ENCODE measurements at places on chromosomes 16 and 17. TPM values are rescaled to one million over a fixed set of nuclear protein-coding genes. Genes with fewer than 3 reads are reported as not detected.

The MYH13 gene
- polyA plus RNA-seq, result 0.30 TPM

- no peak for DNase-seq
These were observed 92.2 kb downstream of the IRX3 start for GRCh38 chr16:54194334-54194743.

The GINS2 gene
- polyA plus RNA-seq, result 20.9 TPM

The LPO gene
- polyA plus RNA-seq, result 0.09 TPM

The APPBP2 gene
- polyA plus RNA-seq, result 45.0 TPM

The ZG16B gene
- 0.43 TPM for polyA plus RNA-seq

DNA sequence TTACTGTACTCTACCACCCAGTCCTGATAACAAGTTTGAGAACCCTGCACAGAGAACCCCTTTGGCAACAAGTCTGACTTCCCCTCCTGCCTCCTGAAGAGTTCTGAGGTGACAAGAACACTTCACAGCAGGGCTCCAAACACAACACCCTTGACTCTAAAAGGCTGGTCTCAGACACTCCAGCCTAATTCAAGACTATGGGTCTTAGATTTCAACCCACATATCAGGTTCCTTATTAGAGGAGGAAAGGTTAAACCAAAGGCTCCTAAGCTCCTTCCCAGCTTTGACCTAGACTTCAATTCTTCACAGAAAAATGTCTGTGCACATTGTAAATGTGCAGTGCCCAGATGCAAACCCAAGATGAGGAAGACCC lies 23.0 kb downstream of the RANBP10 start:
- no peak for DNase-seq

DNA sequence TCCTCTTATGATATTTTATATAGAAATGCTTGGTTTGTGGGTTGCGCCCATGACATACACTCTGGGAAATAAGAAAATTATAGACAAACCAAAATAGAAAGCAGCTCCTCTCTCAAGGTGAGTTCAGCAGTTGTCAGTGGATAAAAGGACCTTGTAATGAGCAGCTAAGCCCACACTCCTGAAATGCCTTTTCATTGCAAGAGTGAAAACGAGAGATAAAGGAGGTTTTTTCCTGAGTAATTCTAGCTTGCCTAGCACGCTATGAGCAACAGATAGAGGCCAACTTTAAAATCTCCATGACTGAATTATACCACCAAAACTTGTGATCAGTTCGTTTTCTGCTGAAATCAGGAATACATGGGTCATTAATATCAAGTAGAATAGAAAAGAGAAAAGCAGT lies 261.8 kb upstream of the CACNG5 start:
- DNase-seq, result no peak

- DNase-seq, result no peak
These were observed 10.1 kb downstream of the AMZ2 start for GRCh38 chr17:68257934-68258333.

DNA sequence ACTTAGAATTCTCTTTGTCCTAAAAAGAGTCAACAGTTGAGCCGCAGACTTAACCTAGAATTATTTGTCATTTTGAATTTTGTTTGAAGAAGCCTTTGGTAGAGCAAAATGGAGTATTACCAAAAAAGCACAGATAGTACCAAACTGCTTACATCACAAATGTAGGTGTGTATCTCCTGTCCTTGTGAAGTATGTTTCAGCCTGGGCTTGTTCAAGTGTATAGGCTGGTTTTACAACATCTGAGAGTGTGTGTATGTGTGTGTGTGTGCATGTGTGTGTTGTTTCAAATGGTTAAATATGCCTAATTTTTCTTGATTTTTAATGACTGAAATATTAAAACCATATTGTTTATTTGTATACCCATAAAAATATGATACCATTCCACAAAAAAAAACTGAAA lies 188.7 kb upstream of the AXIN2 start:
- DNase-seq, result no peak

The OSGIN1 gene
- polyA plus RNA-seq, result 0.92 TPM

DNA sequence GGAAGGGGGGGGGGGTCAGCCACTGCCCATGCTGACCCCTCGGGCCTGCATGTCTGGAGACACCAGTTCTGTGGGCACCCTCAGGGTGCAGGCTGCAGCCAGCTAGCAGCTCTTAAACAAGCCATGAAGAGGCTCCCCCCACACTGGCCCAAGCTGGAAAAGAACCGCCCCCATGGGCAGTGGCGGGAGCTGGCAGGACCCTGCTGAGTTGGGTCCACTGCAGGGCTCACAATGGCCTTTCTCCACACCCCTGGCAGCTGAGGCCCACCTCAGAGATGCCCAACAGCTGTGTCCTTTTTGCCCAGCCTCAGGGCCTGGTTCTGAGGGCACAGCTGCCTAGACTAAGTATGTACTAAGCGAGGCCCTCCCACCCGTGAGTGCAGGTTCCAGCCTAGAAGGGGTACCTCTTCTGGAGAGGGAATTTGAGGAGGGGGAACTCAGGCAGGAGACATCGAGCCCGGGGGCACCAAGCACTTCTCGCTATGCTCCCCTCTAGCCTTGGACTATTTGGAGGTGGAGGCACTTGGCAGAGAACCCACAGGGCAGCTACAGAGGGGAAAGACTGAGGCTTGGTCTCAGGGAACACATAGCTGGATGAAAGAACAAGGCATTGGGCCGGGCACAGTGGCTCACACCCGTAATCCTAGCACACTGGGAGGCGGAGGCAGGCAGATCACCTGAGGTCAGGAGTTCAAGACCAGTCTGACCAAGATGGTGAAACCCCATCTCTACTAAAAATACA lies 3.2 kb downstream of the THRA start:
- no peak for DNase-seq

The KRTAP1-1 gene
- polyA plus RNA-seq, result not detected

The FSCN2 gene
- polyA plus RNA-seq, result 2.5 TPM

DNA sequence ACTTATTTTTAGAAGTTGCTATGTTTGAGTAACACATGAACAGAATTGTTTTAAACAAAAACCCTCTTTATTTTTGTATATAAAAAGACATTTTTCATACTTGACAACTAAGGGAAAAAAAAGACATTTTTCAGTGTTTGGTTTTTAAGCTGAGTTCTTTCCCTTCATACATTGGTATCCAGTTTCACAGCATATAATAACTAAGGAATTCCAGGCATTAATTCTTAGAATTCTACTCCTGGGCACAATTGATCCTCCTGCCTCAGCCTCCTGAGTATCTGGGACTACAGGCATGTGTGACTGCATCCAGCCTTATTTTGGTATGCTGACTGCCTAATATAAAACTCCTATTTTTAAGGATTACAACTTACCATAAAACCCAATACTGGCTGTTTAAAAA lies 8.4 kb downstream of the FBXO47 start:
- no peak for DNase-seq

DNA sequence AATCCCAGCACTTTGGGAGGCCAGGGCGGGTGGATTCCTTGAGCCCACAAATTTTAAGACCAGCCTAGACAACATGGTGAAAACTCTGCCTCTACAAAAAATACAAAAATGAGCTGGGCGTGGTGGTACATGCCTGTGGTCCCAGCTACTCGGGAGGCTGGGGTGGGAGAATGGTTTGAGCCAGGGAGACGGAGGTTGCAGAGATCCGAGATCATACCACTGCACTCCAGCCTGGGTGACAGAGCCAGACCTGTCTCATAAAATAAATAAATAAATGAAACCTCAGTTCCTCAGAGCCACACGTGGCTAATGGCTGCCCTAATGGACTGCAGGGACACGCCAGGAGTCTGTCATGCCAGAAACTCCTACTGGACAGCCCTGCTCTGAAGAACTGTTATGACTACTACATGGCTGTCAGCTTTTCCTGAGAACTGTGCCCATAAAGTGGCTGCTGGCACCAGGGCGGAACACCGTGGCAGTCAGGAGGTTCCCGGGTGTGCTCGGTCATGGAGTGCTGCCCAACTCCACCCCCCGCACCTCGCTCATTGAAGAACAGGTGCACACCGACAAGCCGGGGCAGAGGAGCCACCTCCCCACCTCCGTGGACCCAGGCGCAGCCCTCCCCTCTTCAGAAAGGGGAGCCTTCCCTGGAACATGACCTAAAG lies 4.3 kb downstream of the TMEM11 start:
- no peak for DNase-seq

The ZP2 gene
- polyA plus RNA-seq, result 0.12 TPM

The FOXN1 gene
- polyA plus RNA-seq, result 0.57 TPM

DNA sequence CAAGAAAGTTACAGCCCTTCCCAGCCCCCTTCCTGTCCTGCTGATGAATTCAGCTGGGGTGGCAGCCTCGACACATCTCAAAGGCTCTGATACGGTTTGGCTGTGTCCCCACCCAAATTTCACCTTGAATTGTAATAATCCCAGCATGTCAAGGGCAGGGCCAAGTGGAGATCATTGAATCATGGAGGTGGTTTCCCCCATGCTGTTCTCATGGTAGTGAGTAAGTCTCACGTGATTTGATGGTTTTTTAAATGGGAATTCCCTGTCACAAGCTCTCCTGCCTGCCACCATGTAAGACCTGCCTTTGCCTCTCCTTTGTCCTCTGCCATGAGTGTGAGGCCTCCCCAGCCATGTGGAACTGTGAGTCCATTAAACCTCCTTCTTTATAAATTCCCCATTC lies 163.2 kb upstream of the FOXF1 start:
- no peak for DNase-seq

- DNase-seq, result no peak
These were observed 336.9 kb downstream of the XYLT1 start for GRCh38 chr16:17133851-17134250.

- DNase-seq, result no peak
These were observed 95.7 kb downstream of the CACNG1 start for GRCh38 chr17:67139784-67140665.

DNA sequence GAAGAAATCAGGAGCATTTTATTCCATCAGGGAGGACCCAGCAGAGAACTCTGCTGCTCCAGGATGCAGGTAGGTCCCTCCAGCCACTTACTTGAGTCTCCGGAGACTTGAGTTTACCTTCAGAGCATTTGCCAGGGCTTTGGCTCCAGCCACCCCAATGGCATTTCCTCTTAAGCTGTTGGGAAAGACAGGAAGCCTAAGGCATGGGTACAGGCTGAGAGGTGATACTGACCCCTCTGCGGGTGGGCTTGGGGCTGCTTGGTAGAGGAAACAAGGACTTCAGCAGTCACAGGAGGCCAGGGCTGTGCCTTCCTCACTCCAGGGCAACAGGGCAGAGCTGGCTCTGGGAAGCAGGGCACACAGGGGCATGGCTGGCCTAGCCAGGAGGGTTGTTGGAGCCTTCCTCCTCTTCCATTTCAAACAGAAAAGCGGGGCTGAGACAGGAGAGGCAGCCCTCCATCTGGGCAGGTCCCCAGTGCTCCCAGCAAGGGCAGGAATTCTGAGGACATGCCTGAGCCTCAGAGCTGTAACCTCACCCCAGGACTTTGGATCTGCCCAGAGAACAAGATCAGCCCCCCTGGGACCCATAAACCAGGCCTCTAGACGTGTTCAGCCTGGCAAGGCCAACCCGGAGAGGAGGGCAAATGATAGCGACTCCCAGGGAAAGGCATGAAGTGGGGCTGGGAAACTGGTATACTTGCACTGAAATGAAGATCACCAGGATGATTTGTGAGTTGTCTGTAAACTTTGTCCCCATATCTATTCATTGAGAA lies 34.4 kb downstream of the NLRC3 start:
- DNase-seq, result no peak

DNA sequence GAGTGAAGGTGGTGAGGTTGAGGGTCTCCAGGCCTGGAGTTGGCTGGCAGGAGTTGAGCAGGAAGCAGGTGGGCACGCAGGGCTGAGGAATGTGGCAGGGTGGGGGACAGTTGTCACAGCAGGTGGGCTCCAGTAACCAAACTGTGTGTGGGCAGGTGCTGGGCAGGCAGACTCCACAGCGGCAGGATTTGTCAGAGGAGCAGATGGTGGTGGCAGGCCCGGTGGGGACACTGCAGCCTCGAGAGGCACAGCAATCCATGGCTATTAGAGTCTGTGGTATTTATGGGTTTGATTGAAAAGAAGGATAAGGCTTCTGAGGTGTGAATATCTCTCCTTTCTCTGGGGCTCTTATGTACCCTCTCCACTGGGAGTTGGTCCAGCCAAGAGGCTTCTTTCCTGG lies at the start of gene KRTAP3-3:
Gene KRTAP3-3 (minus strand): TSS at position 326 of the 400 bp plus-strand sequence. CDS start 67 bp downstream, at position 259.
- DNase-seq, result no peak

The TAT gene
- polyA plus RNA-seq, result 0.14 TPM

GRCh38 chr17:56110463-56111135 lies 42.7 kb upstream of the ANKFN1 start:
- no peak for DNase-seq

DNA sequence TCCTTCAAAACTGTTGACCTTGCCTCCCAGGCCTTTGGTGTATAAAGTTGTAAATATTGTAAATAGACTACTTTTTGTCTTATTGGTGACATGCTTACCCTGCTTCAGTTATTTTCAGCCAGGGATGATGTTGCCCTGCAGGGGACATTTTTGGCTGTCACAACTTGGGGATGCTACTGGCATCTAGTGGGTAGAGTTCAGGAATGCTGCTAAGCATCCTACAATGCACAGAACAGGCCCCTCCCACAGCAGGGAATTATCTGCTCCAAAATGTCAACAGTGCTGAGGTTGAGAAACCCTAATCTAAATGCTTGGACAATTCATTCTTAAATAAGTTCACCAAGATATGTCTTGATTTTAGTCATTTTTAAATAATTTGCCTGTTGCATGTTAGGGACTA lies 459.8 kb downstream of the PMP22 start:
- DNase-seq, result no peak

- no peak for DNase-seq
These were observed 5.9 kb downstream of the KRT28 start for GRCh38 chr17:40793832-40794231.

The TSNAXIP1 gene
- 6.9 TPM for polyA plus RNA-seq

GRCh38 chr16:30581457-30581856 lies 4.0 kb downstream of the ZNF785 start:
- DNase-seq, result no peak

The RPH3AL gene
- 15.7 TPM for polyA plus RNA-seq

The KRT27 gene
- polyA plus RNA-seq, result not detected

GRCh38 chr16:81231014-81231413 lies 7.5 kb upstream of the BCO1 start:
- DNase-seq, result no peak

DNA sequence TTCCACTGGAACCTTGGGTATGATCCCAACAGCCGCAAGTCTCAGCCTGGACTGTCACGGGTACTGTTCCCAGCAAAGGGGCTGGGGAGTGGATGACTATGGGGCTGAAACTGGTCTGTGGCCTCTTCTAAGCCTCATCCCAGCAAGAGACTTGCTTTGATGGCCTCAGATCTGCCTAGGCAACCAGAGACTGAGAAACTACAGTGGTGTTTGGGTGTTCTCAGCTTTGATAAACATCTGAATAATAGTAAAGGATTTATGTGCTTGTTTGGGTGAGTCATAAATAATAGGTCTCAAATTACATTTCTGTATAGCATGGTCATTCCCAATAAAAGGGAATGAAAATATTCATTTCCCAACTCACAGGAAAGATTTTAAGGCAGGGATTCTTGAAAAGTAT lies 30.2 kb upstream of the ULK2 start:
- no peak for DNase-seq

Data from renal pelvis (tissue), 12 donors.